ENCODE measurements at places on chromosomes 16 and 17.
A peak's percentile ranks its signal among the peaks of the same experiment; 100 is the strongest.

DNA sequence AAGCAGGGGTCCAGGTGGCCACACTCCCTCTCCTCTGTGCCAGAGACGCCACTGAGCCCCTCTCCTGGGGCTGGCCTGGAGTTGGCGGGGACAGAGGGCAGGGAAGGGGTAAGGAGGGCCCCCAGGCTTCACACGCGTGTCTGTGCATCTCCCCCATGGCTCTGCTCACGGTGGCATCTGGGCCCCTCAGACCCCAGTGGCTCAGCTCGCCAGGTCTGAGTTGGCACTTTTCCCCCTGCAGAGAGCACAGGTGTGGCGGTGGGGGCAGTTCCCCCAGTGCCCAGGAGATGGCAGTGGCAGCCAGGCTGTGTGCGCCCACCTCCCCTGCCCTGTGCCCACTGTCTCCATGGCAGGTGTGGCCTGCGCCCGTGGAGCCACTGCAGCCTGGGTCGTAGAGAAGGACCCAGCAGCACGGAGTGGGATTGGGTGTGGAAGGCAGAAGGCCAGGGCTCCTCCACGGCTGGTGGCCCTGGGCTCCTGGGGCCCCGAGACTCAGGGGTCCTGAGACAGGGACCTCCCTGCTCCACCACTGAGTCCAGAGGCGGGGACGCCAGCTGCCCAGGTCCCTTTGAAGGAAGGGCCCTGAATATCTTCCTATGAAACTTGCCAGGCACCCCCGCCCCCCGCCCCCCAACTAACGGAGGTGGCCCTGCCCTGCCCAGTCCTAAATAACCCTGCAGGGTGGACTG is 4.3 kb upstream of the APRT start:
- DNase-seq: no peak

GRCh38 chr17:45435481-45435880 is 2.8 kb upstream of the ARHGAP27 start:
- DNase-seq: no peak

DNA sequence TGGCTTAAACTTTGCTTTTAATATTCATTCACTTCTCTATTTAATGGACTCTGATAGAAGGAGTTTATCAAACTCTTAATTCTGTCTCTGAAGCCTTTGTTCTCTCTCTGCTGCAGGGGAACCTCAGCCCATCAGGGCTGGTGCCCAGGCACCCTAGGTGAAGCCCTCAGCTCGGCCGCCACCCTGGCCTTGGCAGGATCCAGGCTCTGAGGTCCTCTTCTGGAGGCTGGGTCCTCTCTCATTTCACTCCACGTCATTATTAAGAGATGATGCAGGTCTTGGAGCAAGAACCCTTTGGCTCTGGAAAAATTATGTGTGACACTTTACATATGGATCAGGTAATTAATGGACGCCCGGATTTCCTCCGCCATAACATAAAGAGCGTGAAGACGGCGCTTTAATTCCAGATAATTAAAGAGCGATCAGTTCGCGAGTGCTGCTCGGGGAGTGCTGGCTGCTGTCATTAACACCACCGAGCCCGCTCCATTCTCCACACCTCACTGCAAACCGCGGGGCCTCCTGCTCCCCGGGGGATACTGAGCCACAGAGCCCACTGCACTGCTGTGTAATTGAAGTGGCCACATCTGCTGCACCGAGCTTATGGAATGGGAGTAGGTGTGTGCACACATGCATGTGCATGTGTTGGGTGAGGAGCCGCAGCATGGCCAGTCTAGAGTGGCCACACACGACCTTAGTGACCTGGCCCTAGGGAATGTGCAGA is 259.4 kb upstream of the TNRC6C start:
- DNase-seq: peak; percentile 11

GRCh38 chr16:61263400-61263799 is 772.8 kb downstream of the CDH8 start:
- DNase-seq: no peak

- no peak for DNase-seq
These were observed 7.6 kb upstream of the CSNK1D start for GRCh38 chr17:82281076-82281475.

- no peak for DNase-seq
These were observed 136.7 kb upstream of the FAM20A start for GRCh38 chr17:68737761-68738443.

DNA sequence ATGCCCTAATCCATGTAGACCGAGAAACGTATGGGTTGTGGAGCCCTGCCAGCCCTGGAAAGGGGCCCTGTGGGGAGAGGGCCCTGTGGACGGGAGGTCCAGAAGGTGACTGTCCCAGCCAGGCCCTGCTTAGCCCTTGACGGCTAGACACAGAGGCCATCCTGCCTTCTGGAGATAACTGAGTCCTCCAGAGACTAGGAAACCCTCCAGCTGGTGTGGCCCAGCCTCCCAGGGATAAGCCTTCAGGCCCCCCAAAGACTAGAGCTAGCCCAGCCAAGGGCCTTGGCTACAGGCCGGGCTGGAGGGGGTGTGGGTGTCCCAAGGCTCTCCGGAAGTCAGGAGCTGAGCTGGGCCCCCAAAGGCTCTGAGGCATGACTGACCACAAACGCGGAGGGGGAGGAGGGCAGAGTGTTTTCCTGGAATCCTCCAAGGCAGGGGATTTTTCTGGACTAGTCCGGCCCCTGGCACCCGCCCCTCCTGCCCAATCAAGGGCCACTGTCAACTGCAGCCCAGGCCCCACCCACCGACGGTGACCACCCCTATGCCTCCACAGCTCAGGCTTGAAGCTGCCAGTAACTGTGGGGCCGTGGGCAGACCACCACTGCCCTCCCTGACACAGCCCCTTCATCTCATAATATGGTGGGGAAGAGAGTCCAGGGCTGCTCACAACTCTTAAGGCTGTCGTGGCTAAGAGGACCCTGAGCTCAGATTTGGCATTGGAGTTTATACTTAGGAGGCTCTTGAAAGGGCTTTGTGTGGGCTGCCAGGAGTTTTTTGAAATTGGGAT is 885 bp upstream of the VASN start:
- DNase-seq: no peak

DNA sequence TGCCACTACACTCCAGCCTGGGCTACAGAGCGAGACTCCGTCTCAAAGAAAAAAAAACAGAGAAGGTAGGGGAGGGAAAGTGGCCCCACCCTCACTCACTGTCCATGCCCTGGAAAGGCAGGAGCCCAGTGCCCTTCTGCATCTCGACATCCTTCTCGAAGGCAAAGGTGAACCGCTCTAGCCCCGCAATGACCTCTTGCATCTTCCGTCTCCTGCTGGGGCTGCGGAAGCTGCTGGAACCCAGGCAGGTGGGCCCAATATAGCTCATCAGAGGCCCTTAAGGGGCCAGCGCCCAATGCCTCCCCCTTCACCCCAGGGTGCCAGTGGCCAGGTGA is at the start of gene CPSF4L:
Gene CPSF4L (minus strand): TSS at position 264 of the 335 bp plus-strand sequence. CDS start 62 bp downstream, at position 202.
- DNase-seq: no peak

DNA sequence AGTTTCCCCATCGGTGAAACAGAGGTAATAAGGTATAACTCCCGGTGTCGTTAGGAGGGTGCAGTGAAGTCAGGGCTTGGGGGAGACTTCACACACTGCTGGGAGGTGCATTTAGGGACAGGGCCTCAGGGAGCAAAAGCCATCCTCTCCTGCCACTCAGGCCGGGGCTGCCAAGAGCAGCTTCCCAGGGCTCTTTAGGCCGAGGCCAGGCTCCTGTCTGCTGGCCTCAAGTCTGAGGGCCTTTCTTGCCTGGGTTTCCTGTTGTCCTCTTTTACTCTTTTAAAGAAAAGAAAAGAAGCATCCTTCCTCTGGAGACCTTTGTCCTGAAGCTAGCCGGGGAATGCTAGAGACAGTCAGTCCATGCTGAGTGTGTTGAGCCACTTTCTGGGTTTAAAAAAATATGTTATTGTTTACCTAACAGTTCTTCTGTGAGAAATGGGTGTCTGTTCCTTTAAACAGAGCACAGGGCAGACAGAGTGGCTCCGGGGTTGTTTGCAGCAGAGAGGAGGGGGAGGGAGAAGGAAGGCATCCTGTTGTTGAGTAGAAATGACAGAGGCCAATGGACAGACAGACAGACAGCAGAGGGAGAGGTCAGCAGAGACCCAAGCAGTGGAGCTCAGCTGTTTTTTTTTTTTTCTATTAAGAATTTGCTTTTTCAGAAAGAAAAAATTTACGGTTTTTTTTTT is 79.1 kb downstream of the C17orf67 start:
- DNase-seq: no peak

DNA sequence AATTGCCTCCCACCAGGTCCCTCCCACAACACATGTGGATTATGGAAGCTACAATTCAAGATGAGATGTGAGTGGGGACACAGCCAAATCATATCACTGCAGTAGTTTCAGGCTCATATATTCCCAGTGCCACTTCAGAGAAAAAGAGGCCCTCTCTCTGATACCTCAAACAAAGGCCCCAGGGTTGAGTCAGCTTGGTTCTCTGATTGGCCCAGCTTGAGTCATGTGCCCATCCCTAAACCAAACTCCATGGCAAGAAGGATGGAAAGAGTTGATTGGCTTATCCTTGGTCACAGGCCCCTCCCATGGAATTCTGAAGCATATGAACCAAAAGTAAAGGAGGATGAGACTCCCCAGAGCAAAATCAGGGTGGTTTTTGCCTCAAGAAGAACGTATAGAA is 75.9 kb upstream of the IRX6 start:
- DNase-seq: no peak

GRCh38 chr17:8681170-8681949 is 50.8 kb upstream of the MYH10 start:
- no peak for DNase-seq

- DNase-seq: no peak
These were observed 571 bp downstream of the TIMP2 start for GRCh38 chr17:78924481-78925151.

DNA sequence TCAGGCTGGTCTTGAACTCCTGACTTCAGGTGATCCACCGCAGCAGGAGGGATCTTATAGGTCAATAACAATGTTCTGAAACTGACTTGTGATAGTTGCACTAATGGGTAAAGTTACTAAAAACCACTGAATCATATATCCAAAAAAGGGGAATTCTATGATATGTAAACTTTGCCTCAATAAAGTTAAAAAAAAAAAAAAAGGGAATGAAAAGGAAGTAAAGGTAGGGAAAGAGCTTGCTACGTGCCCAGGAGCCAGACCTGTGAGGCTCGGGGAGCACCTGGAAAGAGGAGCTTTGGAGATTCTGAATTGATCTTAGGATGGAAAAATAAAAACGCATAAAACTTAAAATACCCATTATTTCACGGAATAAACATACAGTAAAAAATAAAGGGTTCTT is 20.8 kb upstream of the TRAP1 start:
- DNase-seq: no peak

GRCh38 chr17:75842963-75843576 is 1.1 kb downstream of the UNC13D start:
- no peak for DNase-seq

- no peak for DNase-seq
These were observed 32.5 kb upstream of the CRISPLD2 start for GRCh38 chr16:84787263-84787622.

DNA sequence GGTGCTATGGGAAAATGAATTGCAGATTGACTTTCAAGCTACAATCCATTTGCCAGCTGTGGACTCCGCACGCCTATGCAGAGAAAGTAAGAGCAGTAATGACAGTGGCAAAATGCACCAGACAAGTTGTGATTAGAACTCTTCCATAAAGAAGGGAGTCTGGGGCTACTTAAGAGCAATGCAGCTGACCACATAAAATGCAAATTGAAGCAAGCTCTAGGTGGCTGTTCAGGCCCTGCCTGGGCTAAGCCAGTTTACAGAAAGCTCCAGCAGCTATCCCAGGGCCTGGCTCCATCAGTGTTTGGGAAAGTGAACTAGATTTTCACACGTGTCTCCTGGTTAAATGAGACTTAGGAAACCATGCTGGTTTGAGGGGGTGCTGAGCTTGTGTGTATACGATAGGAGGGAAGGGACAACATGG is 2.2 kb upstream of the MAP2K6 start:
- no peak for DNase-seq

- DNase-seq: no peak
These were observed 219.4 kb downstream of the TANC2 start for GRCh38 chr17:63185420-63185819.

DNA sequence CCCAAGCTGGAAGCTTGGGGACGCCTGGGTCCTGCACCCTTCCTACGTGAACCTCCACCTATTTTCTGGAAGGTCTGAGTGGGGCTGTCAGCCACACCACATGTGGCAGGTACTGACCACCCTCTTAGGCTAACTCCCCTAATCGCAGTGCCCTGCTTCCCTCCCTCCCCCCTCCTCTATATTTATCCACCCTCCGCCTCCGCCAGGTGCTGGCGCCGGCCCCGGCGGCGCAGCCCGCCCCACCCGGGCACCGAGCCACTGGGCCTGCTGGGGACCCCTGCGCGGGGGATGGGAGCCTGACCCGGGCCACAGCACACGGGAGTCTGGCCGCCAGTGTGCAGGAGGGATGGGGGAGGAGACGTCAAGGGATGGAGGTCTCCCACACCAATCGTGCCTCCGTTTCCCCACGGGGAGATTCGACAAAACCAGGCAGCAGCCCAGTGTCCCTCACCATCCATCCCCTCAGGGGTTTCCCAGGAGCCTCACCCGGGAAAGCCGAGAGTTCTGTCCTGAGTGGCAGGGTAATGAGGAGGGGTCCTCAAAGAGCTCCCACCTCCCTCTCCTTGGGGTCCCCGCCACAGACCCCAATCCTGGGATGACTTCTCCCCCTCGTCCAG is 1.3 kb downstream of the PLEKHH3 start:
- DNase-seq: no peak

DNA sequence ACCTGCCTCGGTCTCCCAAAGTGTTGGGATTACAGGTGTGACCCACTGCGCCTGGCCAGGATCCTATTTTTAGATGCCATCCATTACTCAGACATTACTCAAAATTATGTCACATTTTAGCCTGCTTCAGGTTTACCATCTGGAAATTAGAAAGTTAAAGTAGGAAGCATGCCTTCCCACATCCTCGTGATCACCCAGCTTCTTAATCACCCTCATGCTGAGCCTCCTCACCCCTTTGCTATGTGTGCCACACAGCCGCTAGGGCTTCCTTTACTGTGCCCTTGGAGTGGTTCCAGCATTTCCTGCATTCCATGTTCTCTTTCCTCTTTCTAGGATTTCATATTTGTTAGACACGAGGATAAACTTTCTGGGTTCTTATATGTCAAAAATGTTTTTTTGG is 9.3 kb downstream of the ADORA2B start:
- DNase-seq: no peak

DNA sequence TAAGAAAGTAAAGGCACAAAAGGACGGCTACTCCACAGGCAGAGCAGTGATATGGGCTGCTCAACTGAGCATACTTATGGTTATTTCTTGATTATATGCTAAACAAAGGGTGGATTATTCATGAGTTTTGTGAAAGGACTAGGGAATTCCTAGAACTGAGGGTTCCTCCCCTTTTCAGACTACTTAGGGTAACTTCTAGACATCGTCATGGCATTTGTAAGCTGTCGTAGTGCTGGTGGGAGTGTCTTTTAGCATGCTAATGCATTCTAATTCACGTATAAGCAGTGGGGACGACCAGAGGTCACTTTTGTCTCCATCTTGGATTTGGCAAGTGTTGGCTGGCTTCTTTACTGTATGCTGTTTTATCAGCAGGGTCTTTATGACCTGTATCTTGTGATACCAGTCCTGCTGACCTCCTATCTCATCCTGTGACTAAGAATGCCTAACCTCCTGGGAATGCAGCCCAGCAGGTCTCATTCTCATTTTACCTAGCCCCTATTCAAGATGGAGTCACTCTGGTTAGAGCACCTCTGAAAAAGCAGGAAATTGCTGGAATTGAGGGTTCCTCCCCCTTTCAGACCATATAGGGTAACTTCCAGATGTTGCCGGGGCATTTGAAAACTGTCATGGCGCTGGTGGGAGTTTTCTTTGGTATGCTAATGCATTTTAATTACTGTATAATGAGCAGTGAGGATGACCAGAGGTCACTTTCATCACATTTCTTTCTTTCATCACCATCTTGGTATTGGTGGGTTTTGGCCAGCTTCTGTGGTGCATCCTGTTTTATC is 388.5 kb downstream of the XYLT1 start:
- no peak for DNase-seq

All from NCI-H187 (cell line).